ENCODE measurements at places on chromosomes 1 and 21.
A peak's percentile ranks its signal among the peaks of the same experiment; 100 is the strongest.

GRCh38 chr1:3248155-3249141 lies 179.4 kb downstream of the PRDM16 start:
- DNase-seq, result no peak

DNA sequence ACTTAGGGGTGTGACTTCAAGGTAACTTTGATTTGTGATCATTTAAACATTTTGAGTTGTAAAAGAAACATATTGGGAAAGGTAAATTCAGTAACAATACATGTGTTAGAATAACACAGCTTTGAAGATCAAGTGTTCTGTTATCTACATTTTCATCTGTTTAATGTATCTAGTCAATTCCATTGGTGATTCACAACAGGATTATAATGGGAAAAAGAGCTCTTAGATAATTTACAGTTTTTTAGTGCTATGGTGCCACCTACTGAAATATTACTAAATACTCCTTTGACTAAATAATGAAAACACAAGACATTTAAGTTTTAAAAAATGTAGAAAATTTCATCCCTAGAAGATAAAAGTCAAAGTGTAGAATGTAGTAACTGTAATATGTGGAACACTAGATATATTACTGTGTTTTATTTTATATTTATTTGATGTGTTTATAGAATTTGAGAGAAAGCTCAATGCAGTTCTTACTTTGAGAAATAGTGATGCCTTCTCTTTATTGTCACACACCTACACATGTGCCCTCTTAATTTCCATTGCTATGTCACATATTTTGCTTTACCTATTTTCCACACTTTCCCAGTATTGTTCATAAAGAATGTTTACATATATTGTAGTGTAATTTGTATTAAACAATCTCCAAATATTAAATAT lies 47.4 kb downstream of the PTPRC start:
- no peak for DNase-seq

- DNase-seq, result peak; percentile 1
Measured at GRCh38 chr1:82819234-82819633, 1018.5 kb downstream of the ADGRL2 start.

GRCh38 chr1:168178638-168179437 lies at the start of gene TIPRL:
Gene TIPRL (plus strand): TSS chr1:168178962. CDS start chr1:168179078, 116 bp downstream.
- peak; percentile 96 for DNase-seq

GRCh38 chr1:26734501-26735058 lies 38.8 kb downstream of the ARID1A start:
- DNase-seq, result no peak

- no peak for DNase-seq
Measured at GRCh38 chr1:43011020-43011419, 52.4 kb upstream of the SLC2A1 start.

- DNase-seq, result peak; percentile 26
Measured at GRCh38 chr1:179586107-179586823, 5.4 kb upstream of the TDRD5 start.

- no peak for DNase-seq
Measured at GRCh38 chr1:3698660-3699408, 46.5 kb downstream of the TP73 start.

DNA sequence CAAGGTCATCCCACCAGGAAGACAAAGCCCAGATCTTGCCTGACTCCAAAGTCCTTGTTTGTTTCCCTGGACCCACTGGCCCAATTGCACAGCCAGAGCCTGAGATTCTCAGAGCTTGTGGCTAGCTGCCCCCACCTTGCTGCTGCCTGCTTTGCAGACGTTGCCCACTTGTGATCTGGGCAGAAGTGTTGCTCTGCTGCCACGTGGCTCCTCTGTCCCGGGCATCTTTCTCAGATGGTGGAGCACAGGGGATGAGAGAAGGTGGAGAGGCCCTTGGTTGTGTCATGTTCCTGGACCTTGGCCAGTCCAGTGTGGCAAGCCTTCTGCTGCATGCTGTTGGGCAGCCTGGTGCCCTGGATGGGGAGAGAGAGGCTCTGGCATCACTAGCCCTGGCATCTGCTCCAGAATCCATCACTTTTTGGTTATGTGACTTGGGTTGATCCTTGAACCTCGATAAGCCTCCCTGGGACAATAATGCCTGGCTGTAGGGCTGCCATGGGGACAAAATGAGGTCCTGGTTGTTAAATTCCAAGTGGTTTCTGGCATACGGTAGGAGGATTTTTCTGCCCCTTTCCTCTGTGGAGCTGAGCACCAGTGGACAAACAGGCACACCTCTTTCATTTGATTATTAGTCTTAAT lies 1.5 kb upstream of the NR0B2 start:
- DNase-seq, result no peak

- no peak for DNase-seq
Measured at GRCh38 chr1:228306275-228307217, 98.7 kb downstream of the OBSCN start.

- no peak for DNase-seq
Measured at GRCh38 chr1:50548243-50548642, 125.0 kb upstream of the DMRTA2 start.

DNA sequence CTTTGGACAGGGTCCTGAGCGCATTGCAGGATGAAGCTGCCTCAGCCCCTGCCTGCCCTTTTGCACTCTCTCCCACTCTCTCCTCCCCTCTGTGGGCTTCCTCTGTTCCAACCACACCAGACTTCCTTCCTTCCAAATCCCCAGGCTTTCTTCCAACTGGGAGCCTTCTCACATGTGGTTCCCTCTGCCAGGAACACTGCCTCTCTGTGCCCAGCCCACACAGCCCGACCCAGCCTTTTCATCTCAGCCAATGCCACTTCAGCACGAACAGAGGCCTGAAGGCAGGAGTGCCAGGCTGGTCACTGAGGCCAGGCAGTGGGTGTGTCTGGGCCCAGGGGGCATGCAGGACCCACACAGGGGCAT lies 5.9 kb downstream of the SELENON start:
- no peak for DNase-seq

GRCh38 chr1:175237389-175237788 lies 44.8 kb upstream of the KIAA0040 start:
- no peak for DNase-seq

- no peak for DNase-seq
Measured at GRCh38 chr1:207314816-207315215, 6.7 kb upstream of the CD55 start.

GRCh38 chr1:162987866-162988265 lies 81.3 kb upstream of the RGS4 start:
- no peak for DNase-seq

DNA sequence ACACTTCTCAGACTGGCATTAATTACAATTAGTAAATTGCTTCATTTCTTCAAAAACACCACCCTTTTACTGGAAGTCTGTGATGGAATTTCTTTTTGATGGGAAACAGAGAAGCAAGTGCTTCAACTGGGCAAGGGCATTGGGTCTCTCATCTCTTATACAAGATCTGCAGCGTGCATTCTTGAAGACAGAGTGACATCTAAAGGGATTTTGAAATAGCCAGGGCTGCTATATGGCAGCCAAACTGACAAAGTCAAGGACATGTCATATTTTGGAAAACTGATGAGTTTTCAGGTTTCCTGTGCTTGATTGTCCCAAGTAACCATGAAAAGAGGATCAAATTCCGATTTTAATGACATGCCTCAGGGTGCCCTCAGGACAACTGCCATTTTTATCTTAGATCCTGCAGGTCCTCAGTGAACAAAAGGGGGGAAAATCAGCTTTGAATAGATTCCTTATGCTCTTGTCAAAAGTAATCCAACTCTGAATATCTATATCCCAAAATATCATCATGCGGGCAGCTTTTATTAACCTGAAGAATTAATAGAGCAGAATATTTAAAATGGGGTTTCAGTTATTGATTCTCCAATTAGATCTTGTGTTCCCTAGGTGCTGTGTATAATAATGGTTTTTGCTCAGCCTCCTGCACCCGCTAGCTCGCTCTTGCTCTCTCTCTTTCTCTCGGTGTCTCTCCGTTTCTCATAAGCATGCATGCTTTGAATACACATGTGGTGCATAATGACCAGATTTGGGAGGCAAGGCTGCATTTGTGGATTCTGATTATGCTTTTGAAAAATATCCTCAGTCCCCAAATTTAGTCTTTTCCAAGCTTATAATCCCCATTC lies 221.8 kb downstream of the TTLL7 start:
- DNase-seq, result no peak

DNA sequence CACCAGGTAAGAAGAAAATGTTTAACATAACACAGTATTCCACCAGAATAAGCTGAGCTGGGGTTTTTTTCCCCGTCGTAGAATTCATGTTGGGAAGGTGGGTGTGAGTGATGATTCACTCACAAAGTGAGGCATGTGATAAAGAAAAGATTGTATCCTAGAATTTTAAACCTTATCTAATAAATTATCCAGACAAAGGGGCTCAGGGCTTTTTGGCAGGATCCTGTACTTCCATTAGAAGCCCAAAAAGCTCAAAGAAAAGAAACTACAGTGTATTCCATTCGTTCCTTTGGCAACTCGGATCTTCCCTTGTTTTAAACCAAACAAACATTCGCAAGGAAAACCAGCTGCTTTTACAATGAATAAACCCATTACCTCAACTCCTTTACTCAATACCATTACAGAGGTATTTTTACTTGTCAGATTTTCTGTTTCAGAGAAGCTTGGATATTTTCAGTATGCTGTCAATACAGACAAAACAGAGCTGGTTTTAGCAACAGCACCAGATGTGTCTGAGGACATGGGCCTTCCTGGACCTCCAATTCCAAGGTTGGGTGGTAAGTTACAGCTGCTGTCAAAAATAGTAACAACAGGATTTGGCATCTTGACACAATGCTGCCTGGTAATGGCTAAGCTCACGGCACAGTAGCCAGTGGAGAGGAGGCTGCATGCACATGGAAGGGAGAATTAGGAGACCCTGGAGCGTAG lies 159.9 kb upstream of the RUNX1 start:
- DNase-seq, result no peak

- no peak for DNase-seq
Measured at GRCh38 chr1:239061770-239062169, 324.6 kb upstream of the CHRM3 start.

GRCh38 chr1:223834660-223835263 lies 11.0 kb downstream of the TP53BP2 start:
- DNase-seq, result no peak

- no peak for DNase-seq
Measured at GRCh38 chr1:225777058-225777582, 506 bp upstream of the SRP9 start.

GRCh38 chr1:246338546-246338945 lies 168.5 kb downstream of the SMYD3 start:
- no peak for DNase-seq

DNA sequence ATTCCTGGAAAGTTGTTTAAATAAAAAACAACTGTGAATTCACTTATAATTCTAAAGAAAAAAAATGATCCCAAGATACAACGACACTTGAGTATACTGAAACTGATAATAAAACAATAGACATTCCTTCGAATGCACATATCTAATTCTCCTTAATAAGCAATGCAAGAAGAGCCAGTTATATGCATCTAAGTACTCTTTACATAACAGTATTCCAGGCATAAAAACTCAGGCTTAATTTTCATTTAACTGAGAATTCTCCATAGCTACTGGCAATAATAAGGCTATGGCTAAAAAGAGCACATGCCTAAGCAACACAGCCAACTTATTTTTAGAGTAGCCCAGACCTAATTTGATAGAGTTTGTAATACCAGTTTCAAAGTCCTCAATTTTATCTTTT lies 31.2 kb downstream of the SASS6 start:
- no peak for DNase-seq

GRCh38 chr1:182392050-182393028 lies 749 bp upstream of the GLUL start:
- peak; percentile 15 for DNase-seq

GRCh38 chr1:93845538-93846205 lies 33.3 kb downstream of the DNTTIP2 start:
- DNase-seq, result no peak

DNA sequence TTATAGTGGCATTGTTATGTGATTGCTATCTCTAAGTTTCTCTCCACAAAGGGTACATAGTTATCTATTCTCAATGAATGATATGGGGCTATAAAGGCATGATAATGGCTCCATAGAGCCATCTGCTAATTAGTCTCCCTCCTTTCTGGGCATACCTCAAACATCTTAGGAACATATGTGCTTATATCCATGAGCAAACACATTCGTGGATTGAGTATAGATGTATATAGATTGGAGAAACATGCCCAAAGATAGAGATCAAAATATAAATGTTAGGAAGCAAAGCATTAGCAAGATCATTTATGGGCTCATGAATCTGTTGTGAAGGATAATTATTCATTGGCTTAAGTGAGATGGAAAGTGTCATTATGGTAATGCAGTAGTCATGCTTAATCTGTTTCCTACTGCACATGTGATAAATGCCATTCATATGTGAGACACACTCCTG lies 155.8 kb upstream of the UBE2U start:
- DNase-seq, result no peak

DNA sequence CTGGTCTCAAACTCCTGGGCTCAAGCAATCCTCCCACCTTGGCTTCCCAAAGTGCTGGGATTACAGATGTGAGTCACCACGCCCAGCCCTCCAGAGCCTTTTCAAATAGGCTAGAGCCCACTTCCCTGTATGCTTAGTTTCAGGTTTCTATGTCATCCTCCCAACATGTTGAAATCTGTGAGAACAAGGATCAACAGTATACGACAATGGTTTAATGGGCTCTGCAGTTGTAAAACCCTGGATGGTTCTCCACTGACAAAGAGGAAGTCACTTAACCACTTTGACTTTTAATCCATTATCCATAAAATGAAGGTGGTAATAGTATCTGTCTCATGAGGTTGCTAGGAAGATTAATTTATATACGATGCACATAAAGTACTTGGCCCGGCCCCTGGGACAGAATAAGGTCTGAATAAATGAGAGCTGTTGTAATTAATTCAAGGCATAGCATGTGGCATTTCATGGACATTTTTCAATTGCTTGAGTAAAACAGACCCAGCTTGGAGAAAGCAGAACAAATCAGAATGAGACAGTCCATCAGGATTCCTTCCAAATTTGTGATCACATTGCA lies 113.9 kb upstream of the ZNF648 start:
- no peak for DNase-seq

GRCh38 chr1:168287237-168287664 lies 6.6 kb downstream of the TBX19 start:
- DNase-seq, result no peak

- DNase-seq, result peak; percentile 10
Measured at GRCh38 chr1:54604572-54605370, 18.6 kb downstream of the FAM151A start.

- no peak for DNase-seq
Measured at GRCh38 chr1:226029568-226030225, 30.6 kb upstream of the SDE2 start.

- DNase-seq, result no peak
Measured at GRCh38 chr1:9068981-9069325, 482 bp downstream of the SLC2A5 start.

GRCh38 chr1:27027575-27028250 lies 15.1 kb upstream of the TENT5B start:
- no peak for DNase-seq

- DNase-seq, result peak; percentile 24
Measured at GRCh38 chr1:221783437-221783836, 41.5 kb upstream of the DUSP10 start.

DNA sequence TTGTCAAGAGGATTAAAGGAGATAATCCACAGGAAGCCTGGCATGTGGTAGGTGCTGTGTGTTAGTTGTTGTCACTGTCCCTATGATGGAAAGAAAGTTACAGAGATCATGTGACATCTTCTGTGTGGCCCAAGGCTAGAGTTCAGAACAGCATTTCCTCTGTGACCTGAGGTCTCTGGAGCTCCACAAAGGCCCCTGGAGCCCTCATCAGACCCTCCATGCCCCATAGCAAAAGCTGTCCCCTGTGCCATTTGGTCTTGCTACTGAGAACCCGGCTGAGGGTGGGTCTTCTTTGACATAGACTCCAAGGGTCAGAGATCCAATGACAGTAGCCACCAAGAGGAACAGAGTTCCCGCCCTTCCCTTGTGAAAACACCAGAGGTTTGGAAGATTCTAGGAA lies 8.1 kb downstream of the CELA2B start:
- no peak for DNase-seq

GRCh38 chr1:45551684-45552083 lies 1.1 kb downstream of the AKR1A1 start:
- no peak for DNase-seq
